ENCODE measurements at places on chromosomes 1 and 21.

GRCh38 chr1:236750928-236751327, 44.2 kb upstream of the MTR start:
- DNase-seq: no peak

DNA sequence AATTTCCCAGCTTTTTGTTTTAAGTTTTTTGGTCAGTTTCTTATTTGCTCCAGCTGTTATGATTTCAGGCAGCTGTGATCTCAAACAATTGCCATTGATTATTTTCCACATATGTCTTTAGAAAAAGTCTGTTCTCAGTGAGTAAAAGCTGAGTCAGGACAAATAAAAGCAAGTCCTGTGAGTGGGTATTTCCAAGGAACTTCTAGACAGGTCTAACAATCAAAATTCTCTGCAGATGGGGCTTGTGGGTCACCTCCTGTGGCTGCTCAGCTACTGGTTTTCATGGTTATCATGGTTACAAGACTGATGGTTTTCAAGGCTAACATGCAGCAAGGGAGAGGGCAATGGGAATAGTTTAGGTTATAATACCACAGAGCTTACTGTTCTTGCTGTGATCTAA, 585.7 kb downstream of the LMO4 start:
- DNase-seq: no peak

DNA sequence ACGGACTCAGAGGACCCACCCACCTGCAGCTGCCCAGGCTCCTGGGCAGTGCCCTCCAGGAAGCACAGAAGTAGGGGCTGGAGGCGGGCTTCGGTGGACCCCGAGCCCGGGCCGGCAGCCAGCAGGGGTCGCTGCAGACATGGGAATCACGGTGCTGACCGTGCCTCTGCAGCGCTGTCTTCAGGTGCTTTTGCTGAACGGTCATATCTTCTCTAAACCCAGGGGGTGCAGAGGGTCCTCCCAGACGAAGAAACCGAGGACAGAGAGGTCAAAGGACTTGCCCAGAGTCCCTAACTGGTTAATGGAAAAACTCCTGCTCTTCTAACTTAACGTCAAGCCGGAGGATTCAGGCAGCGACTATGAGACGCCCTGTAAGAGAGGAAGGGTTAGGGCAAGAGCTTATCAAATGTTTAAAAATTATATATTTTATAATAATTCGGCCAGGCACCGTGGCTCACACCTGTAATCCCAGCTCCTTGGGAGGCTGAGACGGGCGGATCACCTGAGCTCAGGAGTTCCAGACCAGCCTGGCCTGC, 21.5 kb upstream of the LEFTY2 start:
- peak; percentile 29 for DNase-seq

DNA sequence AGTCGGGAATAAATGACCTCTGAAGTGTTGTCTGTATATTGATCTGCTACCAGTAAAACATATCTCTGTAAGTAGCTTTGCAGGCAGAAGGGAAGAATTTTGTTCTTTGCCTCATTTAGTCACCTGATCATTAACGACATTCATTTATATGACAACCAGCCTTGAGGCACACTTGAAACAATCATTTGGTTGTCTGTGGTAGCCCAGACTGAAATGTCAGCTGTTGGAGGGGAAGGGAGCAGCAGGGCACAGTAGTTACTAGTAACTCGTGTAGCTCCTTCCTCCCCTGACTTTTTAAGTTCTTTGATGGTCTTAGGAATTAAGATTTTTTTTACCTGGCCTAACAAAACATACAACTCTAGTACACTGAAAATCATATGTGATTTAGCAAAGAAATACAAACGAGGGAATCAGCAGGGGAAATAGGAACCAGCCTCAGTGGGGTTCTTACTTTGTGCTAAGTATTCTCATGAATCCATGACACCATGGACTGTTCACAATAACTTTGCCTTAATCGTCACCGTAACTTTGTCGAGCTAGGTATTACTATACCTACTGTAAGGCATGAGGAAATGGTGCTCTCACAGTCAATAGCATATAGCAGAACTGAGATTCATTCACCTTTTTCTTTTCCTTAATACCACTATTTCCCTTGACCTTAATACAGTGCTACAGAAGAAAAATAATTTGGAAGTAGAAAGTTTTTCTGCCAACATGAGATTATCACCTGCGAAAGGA, 6.4 kb downstream of the IL12RB2 start:
- DNase-seq: no peak

DNA sequence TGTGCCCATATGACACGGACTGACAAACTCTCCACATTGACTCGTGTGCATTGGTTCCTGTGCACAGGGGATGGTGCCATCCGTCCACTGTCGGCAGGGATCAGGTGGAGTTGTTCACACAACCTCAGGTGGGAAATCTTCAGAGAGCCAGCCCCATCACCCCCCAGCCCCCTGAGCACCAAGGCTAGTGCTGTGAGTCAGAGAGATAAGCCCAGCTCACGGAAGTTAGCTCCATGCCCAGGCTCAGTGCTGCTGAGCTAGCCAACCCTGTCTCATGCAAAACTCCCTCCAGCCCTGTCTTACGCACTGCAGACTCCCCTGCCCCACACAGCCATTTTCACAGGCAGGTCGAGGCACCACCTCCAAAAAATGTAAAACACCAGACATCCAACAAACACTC, 139.0 kb upstream of the NGF start:
- DNase-seq: no peak

DNA sequence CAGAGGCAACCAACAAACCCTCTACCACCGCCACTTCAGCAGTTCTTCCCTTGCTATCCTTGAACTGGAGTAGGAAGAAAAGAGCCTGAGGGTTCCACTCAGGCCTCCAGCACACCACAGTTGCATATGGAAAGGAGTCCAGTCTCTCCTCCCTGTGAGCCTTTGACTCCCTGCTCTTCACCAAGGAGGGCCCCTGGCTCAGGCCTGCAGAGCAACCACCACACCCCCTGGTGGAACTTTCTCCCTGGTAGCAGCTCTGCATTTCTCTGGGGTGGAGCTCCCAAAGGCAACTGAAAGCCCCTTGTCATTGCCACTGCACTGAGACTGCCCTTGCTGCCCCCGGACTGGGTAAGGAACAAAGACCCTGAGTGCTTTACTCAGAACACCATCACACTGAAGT, 1021.5 kb upstream of the ADGRL2 start:
- no peak for DNase-seq

- DNase-seq: no peak
Observed at GRCh38 chr1:1756661-1757421, 21.4 kb downstream of the NADK start.

GRCh38 chr1:31417148-31417547, 4.1 kb downstream of the SERINC2 start:
- no peak for DNase-seq

DNA sequence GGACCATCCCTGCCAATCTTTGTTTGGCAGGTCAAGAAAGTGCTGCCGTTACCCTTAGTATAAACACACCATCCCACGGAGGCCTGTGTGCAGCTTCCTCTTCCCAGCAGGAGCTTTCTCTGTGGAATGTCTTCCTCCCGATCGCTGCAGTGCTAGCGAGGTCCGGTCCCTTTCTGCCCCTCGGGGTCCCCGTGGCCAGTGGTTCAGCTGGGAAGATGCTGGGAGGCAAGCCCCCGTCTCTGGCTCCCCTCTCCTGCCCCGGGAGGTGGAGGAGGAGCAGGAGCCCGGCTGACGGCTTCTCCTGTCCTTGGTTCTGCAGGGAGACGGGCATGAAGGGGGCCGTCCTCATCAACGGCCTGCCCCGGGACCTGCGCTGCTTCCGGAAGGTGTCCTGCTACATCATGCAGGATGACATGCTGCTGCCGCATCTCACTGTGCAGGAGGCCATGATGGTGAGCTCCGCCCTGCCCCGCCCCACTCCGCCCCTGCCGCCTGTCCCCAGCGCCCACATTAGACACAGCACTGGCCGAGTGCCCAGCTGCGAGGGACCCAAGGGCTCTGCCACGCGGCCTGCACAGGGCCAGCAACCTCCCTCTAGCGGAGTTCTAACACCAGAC, 42.1 kb downstream of the TFF3 start:
- no peak for DNase-seq

DNA sequence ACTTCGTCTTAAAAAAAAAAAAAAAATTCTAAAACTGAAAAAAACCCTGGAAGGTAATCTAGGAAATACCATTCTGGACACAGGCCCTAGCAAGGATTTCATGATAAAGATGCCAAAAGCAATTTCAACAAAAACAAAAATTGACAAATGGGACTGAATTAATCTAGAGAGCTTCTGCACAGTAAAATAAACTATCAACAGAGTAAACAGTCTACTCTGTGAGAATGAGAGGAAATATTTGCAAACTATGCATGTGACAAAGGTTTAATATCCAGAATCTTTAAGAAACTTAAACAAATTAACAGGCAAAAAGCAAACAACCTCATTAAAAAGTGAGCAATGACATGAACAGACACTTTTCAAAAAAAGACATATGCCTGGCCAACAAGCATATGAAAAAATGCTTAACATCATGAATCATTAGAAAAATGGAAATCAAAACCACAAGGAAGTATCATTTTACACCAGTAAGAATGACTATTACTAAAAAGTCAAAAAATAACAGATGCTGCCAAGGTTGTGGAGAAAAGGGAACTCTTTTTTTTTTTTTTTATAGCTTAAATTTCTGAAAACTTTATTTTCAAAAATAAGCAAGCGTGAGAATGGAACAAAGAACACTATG, 29.4 kb upstream of the RNPC3 start:
- DNase-seq: no peak

DNA sequence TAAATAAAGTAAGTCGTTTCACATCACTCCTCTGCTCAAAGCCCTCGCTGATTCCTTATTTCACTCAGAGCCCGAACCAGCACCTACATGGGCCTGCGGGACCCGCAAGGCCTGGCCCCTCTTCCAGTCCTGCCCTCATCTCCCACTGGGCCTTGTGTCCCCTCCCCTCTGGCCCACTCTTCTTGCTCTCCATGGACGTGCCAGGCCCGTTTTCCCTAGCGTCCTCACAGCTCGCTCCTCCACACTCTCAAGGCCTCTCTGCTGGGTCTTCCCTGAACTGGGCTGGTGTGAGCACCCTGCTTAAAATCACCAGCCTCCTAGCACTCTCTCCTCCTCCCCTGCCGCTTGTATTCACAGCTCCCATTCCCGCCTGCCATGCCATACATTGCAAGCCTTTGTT, 237.9 kb downstream of the FOXD2 start:
- DNase-seq: no peak

- no peak for DNase-seq
Observed at GRCh38 chr1:209815931-209816341, 10.0 kb upstream of the IRF6 start.

DNA sequence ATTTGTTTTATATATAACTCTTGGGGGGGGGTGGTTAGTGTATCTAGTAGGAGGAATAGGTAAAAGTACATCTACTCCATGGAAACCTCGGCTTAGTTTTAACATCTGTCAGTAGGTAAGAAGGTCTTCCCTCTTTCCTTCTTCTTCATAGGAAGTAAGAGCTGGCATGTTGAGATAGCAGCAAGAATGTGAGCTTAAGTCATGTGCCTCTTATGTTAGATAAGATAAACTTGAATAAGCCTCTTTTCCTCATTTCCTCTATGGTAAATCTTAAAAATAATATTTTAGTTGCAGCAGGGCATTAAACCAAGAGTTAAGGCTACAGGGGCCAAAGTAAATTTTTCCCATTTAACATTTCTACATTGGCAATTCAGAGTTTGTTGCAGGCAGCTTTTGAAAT, 100.4 kb downstream of the MAP3K21 start:
- no peak for DNase-seq

GRCh38 chr1:153390938-153391710, at the start of gene S100A8:
Gene S100A8 (minus strand): TSS chr1:153391073. CDS start chr1:153390535, 538 bp downstream.
- no peak for DNase-seq

- no peak for DNase-seq
Observed at GRCh38 chr1:31689854-31690253, 14.0 kb downstream of the COL16A1 start.

GRCh38 chr1:248779350-248779749, 23.8 kb upstream of the LYPD8 start:
- DNase-seq: no peak

DNA sequence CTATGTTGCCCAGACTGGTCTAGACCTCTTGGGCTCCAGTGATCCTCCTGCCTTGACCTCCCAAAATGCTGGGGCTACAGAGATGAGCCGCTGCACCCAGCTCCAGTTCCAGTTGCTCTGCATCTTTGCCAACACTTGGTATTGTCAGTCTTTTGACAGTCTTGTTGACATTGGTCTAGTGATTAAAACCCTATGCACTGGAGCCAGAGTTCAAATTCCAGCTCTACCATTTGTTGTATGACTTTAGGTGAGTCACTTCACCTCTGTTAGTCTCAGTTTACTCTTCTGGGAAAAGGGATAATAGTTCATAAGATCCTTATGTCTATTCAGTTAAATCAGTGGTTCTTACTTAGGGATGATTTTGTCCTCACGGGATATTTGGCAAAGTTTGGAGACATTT, 32.9 kb upstream of the MED18 start:
- DNase-seq: no peak

DNA sequence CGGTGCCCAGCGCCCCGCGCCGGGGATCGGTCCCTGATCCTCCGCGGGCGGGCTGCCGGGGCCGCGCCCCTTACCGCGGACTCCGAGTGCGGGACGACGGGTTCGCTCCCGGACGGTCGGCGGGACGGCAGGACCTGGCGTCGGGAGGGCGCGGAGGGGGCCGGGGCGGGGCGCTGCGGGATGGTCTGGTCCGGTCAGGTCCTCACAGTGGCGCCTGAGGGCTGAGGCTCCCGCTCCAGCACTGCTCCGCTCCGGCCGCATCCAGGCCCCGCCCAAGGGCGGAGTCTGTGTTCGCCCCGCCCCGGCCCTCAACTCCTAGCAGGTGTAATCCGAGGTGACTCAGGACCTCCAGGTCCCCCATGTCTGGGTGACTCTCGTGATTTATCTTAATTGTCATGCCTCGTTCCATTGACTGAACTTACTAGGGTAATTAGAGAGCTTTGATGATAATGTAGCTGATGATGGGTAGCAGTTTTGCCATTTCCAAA, at the start of gene RAB3B:
Gene RAB3B, minus strand, starts transcription at position 223 of the 488 bp plus-strand sequence. CDS start 13,583 bp downstream, outside the sequence.
- DNase-seq: peak; percentile 76

DNA sequence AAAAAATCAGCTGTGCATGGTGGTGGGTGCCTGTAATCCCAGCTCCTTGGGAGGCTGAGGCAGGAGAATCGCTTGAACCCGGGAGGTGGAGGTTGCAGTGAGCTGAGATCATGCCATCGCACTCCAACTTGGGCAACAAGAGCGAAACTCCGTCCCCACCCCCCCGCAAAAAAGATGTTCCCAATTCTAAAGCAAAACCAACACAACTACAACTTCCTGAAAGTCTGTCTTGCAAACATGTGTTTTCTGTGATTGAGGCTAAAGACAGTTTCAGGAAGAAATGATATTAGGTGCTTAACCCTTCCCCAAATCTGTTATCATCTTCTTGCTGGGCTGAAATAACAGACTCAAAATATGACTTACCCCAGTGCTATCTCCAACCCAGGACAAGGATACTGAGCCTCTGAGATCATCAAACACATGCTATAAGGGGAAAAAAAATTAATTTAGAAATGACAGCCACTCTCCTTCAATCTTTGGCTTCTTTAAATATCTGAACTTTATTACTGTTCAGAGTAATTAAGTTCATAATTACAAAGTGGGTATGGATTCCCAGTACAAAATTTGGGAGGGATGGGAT, 28.5 kb downstream of the SORT1 start:
- DNase-seq: no peak

- peak; percentile 32 for DNase-seq
Observed at GRCh38 chr1:38527373-38527966, 332.1 kb downstream of the RRAGC start.

GRCh38 chr1:8216005-8216404, 101.9 kb upstream of the SLC45A1 start:
- DNase-seq: no peak
